ENCODE measurements at places on chromosomes 4 and X.

DNA sequence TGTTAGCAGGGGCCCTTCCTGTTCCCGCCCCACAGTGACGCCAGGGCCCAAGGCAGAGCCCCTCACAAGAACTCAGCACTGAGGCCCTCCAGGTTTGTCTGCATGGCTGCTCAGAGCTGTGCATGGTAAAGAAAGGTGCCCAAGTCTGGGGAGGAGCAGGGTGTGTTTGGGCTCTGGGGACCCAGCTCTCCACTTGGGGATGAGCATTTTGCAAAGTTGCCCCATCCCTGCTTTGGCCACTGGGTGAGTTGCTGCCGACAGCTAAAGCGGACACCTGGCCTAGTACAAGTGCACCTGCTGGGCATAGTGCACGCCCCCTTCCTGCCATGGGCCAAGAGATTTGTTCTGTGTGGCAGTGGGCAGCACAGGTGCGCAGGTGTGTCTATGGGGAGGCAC, 2.0 kb upstream of the MXD4 start:
- no peak for DNase-seq

GRCh38 chr4:77196866-77197265, 39.9 kb downstream of the CCNG2 start:
- no peak for DNase-seq

- no peak for DNase-seq
Measured at GRCh38 chr4:74095482-74095881, 3.5 kb downstream of the CXCL2 start.

DNA sequence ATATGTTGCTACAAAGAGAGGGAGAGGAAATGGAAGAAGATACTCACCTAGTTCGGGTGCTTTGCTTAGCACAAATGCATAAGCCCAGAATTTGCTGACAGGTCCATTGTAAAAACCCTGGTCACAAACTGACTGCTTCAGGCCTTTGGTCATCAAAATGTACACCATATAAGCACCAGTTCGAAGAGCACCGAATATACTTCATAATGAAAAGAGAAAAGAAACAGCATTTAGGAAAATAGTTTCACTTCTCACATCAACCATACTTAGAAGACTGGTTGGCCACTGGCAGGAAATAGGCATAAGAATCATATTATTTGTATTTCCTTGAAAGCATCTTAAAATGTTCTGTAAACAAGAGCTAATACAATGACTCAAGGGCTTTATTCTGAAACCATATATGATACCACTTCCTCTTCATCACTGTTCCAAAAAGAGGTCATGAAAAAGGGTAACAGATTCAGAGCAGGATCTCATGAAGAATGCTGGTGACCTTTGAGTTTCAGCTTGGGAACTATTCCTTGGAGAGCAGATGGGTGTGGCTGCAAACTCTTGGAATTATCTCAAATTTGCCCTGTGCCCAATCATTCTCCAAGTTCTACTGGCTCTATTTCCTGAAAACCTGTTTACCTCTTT, 138.7 kb downstream of the ELOVL6 start:
- DNase-seq = no peak

DNA sequence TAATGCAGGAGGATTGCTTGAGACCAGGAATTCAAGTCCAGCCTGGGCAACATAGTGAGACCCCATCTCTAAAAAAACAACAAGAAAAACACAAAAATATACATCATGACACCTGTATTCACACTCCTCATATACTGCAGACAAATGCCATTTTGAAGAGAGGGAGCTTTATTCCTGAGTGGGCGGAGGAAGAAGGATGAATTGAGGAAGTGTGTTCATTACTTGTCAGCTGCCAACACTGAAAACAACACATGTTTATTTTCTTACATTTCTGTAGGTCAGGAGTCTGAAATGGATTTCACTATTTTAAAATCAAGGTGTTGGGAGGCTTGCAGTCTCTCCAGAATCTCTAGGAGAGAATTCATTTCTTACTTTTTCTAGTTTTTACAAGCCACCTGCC, 47.2 kb upstream of the CD99 start:
- DNase-seq = no peak

GRCh38 chr4:106083065-106083464, 187.8 kb downstream of the NPNT start:
- no peak for DNase-seq

DNA sequence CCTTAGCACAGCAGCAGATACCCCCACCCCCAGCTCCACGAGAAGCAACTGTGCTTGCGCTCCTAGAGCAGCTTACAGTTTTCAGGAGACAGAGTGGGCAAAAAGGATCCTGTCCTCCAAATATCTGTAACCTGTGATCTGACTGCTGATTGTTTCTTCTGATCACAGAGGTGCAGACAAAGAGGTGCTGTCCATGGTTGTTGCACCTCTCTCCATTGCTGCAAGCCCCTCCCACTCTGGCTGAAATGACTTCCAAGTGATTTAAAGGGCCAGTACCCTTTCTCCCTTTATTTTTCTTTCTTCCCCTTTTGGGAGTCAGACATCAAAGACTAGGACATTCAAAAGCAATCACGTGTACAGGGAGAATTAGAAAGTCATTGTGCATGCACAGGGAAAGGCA, 205.3 kb upstream of the GEMIN8 start:
- no peak for DNase-seq

DNA sequence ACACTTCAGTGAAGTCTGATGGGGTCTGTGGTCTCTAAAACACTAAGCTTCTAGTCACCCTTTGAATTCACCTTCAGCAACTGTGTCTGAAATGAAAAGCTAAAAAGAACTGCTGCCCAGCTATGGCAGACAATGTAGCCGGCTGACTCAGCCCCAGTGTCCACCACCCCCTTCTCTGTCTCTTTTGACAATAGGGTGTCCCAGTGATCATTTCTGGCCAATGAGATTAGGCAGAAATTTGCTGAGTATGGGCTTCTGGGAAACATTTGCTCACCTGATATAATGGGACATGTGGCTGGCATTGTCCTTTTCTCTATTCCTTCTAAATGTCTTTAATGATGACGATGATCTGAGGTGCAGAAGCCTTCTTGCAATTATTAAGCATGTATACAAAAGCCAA, 20.6 kb downstream of the IGFBP7 start:
- no peak for DNase-seq

- DNase-seq = no peak
Measured at GRCh38 chrX:15418041-15418706, 34.0 kb upstream of the VEGFD start.

DNA sequence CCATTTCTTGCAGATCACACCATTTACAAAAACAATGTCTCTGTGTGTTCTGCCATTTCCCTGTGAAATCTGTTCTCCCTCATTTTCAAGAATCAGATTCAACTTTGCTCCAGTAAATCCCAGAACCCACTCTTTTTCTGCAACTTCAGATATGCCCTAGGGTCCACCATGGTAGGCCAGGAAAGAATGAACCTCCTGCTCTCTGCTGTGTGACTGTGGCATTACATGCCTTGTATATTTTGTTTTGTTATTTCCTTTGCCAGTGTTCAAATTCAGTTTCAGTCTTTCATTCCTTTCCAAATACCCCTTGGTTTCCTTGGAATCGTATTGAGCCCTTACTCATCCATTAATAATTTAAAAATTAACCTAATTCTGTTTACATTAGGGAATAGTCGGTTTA, 290.2 kb upstream of the VCX start:
- no peak for DNase-seq

- DNase-seq = no peak
Measured at GRCh38 chr4:15479089-15479912, 9.6 kb downstream of the CC2D2A start.

DNA sequence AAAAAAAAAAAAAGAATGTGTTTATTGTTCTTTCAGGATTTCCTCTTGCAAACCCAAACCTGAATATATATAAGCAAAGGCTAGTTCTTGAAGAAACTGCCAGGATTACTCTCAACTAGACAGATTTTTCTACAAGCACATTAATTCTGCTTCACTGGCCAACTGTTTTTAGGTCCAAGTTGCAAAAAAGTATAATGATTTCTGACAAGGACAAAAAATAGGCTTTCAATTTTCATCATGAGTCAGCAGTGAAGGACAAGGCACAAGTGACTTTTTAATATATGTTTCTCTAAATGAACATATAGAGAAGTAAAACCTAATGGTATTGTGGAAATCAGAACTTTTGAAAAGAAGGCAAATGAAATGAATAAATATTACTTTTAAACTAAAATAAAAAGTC, 73.7 kb downstream of the ELOVL6 start:
- DNase-seq = no peak
